ENCODE measurements at places on chromosomes 7 and 10. TPM values are rescaled to one million over a fixed set of nuclear protein-coding genes. Genes with fewer than 3 reads are reported as not detected.

The TECTB gene
- not detected for total RNA-seq

The KCNIP2 gene
- total RNA-seq, result 63.9 TPM

The SLC18A3 gene
- total RNA-seq, result not detected

The PDE6C gene
- not detected for total RNA-seq

The LRRC18 gene
- not detected for total RNA-seq

The MACROH2A2 gene
- 9.8 TPM for total RNA-seq

The LIPF gene
- not detected for total RNA-seq

The NKX1-2 gene
- not detected for total RNA-seq

The HHEX gene
- total RNA-seq, result 6.7 TPM

The SFTPD gene
- not detected for total RNA-seq

The VAX1 gene
- not detected for total RNA-seq

The BTRC gene
- 8.4 TPM for total RNA-seq

The C10orf95 gene
- not detected for total RNA-seq

The CHST3 gene
- 41.2 TPM for total RNA-seq

The HOXA1 gene
- 1.8 TPM for total RNA-seq

The LIMK1 gene
- 14.9 TPM for total RNA-seq

The FAM171A1 gene
- 31.2 TPM for total RNA-seq

The ADARB2 gene
- 18.0 TPM for total RNA-seq

The FXYD4 gene
- total RNA-seq, result not detected

The DYNC1I1 gene
- total RNA-seq, result 5.5 TPM

The CHST12 gene
- total RNA-seq, result 21.0 TPM

The UTF1 gene
- total RNA-seq, result not detected

The SEMA3C gene
- 130 TPM for total RNA-seq

The SORBS1 gene
- total RNA-seq, result 623 TPM

The ZNF727 gene
- total RNA-seq, result 3.9 TPM

The UCN3 gene
- total RNA-seq, result not detected

The STAMBPL1 gene
- total RNA-seq, result 34.5 TPM

The LAMB1 gene
- 232 TPM for total RNA-seq

The AKR1C8 gene
- not detected for total RNA-seq

The TSPAN33 gene
- 4.2 TPM for total RNA-seq

The GBX1 gene
- not detected for total RNA-seq

The ETV1 gene
- total RNA-seq, result 8.4 TPM

The MMRN2 gene
- total RNA-seq, result 81.2 TPM

The TFEC gene
- 3.3 TPM for total RNA-seq

The NPC1L1 gene
- total RNA-seq, result 0.44 TPM

The LRRN3 gene
- total RNA-seq, result 4.2 TPM

The DPYSL4 gene
- total RNA-seq, result 3.1 TPM

The PLXNA4 gene
- total RNA-seq, result 32.4 TPM

The FAM241B gene
- total RNA-seq, result 4.2 TPM

The RRP12 gene
- total RNA-seq, result 14.7 TPM

The TMEM273 gene
- 18.6 TPM for total RNA-seq

The TRPV6 gene
- under 0.01 TPM for total RNA-seq

The TUBB8 gene
- not detected for total RNA-seq

The EBF3 gene
- 28.5 TPM for total RNA-seq

The ANKRD1 gene
- not detected for total RNA-seq

The PCDH15 gene
- total RNA-seq, result not detected

The C10orf67 gene
- 0.30 TPM for total RNA-seq

The CYP3A5 gene
- 2.4 TPM for total RNA-seq

The CNPY1 gene
- total RNA-seq, result not detected

The LBX1 gene
- not detected for total RNA-seq

The ZNF853 gene
- total RNA-seq, result 18.2 TPM

Data from tibial nerve (tissue), 4 donors.